ENCODE measurements at places on chromosomes 7 and 10.

GRCh38 chr10:48786606-48787282 lies 102.1 kb downstream of the WDFY4 start:
- no peak for DNase-seq

DNA sequence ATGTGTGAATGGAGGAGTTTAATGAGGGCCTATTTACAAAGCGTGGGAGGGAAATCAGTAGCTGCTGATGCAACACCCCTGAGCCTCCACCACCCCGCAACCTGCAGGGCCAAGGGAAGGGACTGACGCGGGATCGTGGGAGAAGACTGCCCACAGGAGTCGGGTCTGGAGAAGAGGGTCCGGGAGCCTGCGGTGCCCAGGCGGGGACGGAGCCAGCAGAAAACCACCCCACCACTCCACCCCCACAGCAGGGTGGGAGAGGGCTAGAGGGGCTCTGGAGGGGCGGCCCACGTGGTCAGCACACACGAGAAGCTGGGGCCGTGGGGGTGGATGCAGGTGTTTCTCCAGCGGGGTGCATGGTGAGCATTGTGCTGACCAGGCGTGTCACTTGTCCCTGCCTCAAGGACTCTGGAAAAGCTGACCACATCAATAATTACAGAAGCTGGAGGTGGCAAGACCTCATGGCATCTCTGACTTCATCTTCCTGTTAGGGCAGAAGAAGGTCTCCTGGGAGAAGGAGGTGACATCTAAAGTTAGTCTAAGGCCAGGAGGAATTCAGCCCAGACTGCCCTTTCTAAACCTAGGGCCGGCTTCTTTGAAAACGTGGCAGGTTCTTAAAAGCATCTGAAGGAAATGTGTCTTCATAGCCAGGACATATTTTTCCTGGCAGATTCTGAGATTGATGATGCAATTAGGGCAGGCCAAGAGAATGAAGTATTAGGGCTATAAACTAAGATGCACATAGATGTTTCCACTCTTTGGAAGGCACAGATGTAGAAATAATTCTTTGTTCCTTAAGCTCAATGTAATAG lies 150.9 kb downstream of the RGS10 start:
- DNase-seq = no peak

GRCh38 chr10:127698886-127699285 lies 38.1 kb upstream of the FOXI2 start:
- no peak for DNase-seq

DNA sequence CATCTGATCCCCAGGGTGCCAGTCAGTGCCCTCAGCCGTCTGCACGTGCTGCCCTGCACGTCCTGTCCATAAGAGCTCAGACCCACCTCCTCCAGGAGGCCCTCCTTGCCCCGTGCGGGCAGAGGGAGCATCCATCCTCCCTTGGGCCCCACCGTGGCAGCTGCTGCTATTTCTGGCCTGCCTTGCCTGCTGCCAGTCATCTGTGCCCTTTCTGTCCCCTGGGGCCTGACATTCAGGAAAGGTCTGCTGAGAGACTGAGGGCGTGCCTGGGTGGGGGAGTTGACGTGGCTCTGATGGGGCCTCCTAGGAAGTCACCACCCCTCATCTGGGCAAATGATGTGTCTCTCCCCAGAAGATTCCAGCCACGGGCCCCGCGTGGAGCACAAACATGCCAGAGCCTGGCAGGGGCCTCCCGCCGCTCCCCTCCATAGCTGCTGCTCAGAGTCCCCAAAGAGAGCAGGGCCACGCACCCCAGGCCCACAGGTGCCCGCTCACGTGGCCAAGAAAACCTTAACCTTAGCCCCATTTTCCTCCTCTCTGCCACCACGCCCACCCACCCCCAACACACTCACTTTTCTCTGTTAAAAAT lies 21.8 kb downstream of the DPYSL4 start:
- DNase-seq = no peak

DNA sequence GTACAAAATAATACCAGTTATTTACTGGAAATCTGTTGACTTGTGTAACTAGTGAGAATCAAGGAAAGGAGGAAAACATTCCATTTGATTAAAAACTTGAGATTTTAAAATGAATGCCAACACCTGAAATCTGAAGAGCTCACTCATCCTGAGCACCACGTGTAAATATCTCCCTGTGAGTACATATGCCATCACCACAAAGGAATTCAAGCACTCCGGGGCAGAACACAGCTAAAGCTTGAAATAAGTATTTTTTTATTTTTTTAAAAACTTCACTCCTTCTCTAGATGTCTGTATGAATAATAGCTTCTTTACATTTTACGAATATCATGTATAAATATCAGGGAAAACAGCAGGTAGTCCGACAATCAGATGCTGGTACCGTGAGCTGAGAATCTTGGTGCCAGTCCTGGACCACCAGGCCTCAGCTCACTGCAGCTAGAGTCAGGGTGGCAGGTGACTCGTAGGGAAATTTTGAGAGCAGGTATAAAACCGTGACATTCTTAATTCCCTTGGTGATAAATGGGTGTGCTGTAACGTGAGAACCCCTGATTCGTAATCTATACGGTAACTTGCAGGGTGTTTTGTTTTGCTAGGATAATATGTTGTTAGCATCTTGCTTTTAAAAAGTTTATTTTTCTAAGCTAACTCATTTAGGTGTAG lies 12.7 kb downstream of the LMTK2 start:
- no peak for DNase-seq

- DNase-seq = no peak
Measured at GRCh38 chr7:117014673-117015133, 61.4 kb downstream of the ST7 start.

DNA sequence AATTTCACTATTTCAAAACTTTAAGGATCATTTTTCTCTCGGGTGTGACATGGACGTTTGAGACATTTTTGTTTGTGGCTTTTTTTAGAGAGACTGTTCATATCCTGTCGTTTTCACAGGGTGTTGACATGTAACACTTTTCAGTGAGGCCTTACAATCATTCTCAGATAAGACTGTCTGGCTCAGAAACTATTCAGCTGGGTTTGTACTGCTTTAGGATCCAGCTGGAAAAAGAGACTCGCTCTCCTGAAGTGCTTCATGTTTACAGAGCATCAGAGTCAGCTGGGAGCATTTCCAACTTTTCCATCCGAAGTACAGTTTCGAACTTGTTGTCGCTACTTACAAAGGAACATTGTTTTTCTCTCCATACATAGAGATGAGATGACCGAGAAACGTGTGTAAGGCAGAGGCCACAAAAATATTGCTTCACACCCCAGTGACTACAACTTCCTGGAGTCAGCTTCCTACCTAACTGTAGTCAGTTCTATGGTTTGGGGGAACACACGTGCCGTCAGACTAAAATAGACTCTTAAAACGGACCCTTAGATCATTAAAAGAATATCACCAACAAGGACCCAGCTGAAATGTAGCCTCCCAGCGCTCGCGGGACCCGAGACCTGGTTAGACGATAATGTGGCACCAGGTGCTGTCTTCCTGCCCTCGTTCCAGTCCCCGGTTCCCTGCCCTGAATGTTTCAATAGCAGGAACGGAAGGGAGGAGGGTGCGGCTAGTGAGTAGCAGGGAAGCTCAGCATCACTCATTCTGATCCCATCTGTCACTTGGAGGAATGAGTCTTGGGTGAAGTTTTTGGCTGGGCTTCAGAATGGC lies 78.0 kb downstream of the MKI67 start:
- DNase-seq = no peak

DNA sequence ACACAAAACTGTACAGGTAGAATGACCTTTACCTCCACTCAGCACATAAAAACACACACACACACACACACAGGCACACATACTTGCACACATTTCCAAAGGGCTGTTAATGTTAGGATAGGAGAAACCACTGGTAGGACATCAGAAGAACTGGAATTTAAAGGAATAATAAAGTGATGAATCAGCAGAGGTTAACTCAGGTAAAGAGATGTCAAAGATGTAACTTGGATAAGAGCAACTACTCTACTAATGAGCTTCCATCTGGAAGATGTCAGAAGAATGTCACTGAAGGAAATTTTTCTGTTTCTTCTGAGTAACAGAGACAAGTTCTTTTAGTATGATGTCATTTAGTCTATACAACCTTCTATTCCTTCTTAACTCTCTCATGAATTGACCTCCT lies 26.4 kb upstream of the GPR37 start:
- DNase-seq = no peak

GRCh38 chr10:36345807-36346206 lies 703.7 kb upstream of the FZD8 start:
- no peak for DNase-seq

GRCh38 chr10:15106352-15107013 lies 9.3 kb downstream of the RPP38 start:
- DNase-seq = no peak

DNA sequence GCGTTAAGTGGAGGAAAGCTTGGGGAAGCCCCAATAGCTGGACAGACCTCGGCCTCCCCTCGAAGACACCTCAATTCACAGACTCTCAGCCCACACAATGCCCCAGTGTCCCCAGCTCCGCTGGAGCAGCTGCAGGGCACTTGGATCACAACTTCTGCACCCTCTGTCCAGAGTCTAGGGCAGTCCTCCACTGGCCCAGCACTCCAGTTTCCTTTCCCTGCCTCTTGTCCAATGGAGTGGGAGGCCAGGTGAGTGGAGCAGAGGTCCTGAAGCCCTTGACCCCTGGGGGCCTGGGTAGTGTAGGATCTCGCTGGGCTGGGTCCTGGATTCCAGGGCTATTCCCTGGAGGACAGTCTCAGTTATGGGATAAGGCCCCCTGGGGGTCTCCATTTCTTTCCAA lies 11.9 kb downstream of the SFRP5 start:
- no peak for DNase-seq

DNA sequence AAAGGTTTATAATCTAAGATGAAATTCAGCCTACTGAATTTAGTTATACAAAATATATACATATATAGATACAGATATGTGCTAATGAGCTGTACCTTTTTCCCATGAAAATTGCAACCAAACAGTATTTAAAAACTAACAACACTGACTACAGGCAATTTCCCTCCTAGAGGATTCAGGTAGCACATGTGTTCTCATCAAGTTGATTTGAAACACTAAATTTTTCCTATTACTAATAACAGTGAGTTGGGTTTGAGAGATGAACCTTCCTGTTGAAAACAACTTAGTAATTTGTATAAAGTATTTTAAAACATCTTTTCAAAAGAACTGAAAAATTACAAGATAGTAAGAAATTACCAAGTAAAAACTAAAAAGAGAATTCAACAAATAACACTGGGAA lies 51.5 kb downstream of the COA1 start:
- DNase-seq = no peak

GRCh38 chr10:75042292-75042974 lies 69.0 kb upstream of the SAMD8 start:
- no peak for DNase-seq

All from cortex of kidney (tissue), 1 donor.